ENCODE measurements at places on chromosomes 7 and 10. TPM values are rescaled to one million over a fixed set of nuclear protein-coding genes. Genes with fewer than 3 reads are reported as not detected.

DNA sequence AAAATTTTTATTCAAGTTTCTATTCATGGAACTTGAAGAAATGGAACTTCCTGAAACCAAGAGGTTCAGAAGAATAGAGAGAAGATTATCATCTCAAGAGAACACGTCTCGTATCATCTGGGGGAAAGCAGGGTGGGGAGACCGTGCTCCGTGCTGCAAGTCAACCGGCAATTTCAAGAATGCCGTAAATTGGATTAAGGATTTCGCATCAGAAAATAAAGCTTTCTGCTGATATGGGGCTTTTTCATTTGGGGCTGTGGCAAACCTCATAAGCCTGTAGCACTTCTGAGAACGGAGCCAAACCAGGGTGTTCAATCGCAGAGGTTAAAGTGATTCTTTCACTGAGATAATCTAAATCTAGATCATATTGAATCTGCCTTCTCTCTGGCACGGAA, 150.1 kb upstream of the NPS start:
- no peak for DNase-seq

GRCh38 chr7:110307776-110308175, 783.2 kb upstream of the LRRN3 start:
- DNase-seq: no peak

Gene RPEL1
- total RNA-seq: not detected

DNA sequence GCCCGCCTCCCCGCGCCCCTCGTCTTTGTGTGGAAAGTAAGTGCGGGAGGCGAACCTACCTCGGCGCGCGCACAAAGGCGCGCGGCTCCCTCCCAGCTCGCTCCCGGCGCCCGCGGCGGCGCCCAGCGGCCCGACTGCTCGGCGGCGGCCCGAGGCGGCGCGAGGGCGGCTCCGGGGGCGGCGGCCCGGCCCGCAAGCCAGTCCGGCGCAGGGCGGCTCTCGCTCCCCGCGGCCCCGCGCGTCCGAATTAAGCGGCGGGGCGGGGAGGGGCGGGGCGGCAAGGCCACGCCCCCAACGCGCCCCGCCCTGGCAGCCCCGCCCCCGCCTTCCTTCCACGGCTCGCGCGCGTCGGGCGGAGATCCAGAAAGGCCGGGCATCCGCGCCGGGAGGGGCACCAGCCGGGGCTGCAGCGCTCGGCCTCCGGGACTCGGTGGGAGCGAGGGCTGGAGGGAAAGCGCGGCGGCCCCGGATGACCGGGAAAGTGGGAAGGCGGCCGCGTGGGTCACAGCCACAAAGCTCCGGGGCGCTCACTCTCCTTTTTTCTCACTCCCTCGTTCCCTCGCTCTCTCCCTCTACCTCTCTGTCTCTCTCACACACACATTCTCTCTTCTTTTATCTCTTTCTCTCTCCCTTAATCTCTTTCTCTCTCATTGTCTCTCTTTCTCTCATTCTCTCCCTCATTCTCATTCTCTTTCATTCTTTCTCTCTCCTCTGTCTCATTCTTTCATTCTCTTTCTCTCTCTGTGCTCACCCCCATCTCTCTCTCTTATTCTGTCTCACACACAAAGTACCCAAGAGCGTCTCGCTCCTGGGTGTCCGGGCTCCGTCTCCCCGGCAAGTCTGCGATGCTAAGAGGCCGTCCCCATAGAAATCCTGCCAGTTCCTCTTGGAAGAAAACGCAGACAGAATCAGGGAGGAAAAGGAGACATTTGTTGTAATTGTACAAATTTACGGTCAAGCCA, 170.2 kb downstream of the FAM107B start:
- DNase-seq: peak; percentile 90

Gene GNGT1
- total RNA-seq: not detected

- no peak for DNase-seq
These were observed 158.8 kb downstream of the ADARB2 start for GRCh38 chr10:1578392-1579140.

Gene HNRNPA2B1
- total RNA-seq: 57.0 TPM

Gene CC2D2B
- total RNA-seq: 3.9 TPM

DNA sequence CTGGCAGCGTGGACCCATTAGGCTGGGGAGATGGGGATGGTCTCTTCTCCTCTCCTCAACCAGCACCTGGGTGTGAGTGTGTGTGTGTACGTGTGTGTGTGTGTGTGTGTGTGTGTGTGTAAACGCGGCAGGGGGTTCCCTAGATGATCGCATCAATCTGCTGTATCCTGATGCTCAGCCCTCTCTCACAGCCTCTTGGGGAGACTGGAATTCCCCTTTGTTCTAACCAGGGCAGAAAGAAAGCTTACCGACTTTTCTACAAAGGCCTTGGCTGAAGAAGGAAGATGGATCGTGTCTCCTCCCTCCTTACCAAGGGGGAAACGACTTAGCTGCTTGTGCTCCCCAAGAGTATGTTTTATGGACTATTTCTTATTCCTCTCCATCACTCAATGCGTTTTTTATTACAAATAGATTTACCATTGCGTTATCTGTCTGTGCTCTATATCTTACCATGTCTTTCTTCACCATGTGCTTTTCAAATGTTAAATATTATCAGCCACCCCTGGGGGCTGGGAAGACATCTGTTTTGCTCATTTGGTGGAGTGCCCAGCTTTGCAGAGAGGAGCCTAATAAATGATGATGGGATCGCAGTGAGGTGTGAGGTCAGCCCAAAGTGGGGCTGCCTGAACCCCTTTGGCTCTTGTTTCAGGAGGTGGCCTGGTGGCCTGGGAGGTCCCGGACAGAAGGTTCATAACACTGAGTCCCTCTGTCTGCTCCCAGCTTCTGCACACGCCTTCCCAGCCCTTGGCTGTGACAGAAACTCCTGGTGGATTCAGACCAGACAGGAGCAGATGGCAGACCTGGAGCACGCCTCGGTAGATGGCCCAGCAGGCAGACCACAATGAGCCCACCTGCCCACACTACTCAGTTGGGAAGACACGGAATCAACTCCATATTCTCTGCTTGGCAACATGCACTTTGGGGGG, 262.0 kb downstream of the PRPF18 start:
- DNase-seq: peak; percentile 57

DNA sequence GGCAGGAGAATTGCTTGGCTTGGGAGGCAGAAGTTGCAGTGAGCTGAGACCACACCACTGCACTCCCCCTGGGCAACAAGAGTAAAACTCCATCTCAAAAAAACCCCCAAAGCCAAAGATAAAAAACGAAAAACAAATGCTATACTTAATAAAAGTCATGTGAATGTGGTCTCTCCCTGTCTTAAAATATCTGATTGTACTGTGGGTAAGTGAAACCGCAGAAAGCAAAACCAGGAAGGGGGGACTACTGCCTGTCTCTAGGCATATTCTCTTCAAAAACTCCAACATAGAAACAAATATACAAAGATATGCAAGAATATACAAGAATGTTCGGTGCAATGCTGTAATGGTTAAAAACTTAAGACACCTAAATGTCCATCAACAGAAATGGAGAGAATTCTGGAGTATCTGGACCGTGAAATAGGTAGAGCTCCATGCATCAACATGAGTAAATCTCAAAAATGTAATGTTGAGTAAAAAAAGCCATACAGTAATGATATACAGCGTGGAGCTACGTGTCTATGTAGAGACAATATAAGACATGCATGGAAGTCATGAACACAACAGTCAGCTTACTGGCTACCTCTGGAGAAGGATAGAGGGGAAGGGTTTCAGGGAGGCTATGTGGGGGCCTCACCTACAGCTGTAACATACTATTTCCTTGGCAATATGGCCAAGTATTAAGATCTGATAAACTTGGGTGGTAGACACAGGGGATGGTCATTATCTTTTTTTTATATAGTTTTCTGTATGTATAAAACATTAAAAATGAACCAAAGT, 2.1 kb downstream of the ZNF394 start:
- DNase-seq: no peak

DNA sequence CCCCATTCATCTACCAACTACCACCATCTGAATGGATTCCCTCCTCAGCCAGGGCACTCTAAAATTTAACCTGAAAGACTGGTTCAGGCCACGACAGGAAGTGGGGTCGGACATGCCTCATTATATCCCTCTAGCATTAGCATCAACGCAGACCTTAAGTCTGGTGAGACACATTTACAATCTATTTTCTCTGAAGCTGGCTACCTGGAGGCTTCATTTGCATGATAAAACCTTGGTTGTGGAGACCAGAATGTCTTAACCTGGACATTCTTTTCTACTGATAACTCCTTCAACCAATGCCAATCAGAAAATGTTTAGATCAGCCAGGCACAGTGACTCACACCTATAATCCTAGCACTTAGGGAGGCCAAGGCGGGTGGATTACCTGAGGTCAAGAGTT, 42.3 kb downstream of the SVOPL start:
- no peak for DNase-seq

DNA sequence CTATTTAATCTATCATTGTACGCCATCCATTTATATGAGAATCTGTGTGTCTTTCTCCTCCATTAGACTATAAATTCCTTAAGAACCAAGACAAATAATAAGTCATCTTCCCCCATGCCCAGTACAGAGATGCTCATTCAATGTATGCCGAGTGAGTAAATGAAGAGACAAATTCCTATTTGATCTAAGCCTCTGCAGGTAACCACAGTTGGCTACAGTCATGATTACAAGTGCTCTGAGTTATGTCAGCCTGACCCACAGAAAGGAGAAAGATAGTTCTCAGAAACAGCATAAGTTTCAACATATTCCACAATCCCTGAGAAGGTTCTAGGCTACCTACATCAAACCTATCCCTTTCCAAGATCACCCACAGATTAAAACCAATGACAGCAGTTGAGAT, 46.1 kb downstream of the MPP7 start:
- DNase-seq: no peak

- no peak for DNase-seq
These were observed 28.3 kb downstream of the C10orf71 start for GRCh38 chr10:49327036-49327813.

DNA sequence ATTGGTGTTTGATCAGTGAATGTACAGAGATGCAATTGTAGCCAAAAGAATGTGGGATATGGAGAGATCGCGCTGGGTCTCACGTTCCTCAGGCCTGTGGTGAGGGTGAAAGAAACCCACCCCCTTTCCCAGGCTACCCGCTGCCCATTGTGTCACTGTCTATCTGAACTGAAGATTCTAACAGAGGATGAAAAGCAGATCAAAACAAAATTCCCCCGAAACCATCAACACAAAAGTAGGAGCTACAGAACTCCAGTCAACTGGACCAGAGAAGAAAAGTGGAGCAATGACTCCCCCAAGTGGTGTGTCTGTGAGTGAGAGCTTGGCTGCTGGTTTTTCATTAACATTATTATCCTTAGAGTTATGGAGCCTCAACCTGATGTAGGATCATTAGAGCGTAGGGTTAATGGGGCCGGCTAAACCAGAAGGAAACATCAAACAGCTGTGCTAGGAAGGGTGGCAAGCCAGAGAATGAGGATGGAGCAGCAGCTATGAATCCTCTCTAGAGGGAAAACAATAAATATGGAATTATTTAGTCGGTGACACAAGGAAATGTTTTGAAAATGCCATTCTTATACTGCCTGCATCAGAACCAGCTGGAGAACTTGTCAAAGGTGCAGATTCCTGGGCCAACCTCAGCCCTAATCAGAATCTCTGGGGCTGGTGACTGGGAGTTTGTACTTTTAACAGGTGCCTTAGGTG, 38.3 kb downstream of the AKR1B1 start:
- DNase-seq: no peak

- no peak for DNase-seq
These were observed 35.2 kb downstream of the COL26A1 start for GRCh38 chr7:101397770-101398324.

GRCh38 chr7:98165827-98166667, 45.2 kb upstream of the BHLHA15 start:
- DNase-seq: no peak

Gene SPDYE5
- total RNA-seq: not detected

DNA sequence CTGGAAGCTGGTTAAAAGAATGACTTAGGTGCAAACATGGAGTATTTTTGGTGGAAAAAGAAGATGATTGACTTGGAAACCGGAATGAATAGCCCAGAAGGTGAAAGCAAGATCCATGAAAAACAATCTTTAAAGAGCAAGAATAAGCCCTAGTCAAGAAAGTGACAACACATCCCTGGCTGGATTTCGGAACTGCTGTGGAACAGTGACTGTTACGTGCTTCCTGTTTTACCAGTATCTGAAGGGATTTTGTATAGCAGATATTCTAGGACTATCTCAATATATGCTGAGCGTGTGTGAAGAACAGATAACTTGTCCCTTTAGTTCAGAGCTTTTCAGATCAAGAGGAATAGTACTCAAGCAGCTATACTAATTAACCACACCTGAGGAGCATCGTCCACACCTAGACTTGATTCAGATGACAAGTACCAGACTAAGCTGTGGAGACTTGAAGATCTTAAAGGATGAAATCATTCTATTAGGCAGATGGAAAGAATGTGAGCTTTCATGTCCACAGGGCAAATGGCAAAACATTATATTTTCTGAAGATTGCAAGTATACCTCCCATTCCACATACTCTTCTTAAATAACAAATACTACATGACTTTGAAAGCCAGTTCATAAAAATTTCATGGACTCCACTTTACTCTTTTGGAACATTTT, 11.5 kb upstream of the TES start:
- DNase-seq: no peak

Gene CALY
- not detected for total RNA-seq

DNA sequence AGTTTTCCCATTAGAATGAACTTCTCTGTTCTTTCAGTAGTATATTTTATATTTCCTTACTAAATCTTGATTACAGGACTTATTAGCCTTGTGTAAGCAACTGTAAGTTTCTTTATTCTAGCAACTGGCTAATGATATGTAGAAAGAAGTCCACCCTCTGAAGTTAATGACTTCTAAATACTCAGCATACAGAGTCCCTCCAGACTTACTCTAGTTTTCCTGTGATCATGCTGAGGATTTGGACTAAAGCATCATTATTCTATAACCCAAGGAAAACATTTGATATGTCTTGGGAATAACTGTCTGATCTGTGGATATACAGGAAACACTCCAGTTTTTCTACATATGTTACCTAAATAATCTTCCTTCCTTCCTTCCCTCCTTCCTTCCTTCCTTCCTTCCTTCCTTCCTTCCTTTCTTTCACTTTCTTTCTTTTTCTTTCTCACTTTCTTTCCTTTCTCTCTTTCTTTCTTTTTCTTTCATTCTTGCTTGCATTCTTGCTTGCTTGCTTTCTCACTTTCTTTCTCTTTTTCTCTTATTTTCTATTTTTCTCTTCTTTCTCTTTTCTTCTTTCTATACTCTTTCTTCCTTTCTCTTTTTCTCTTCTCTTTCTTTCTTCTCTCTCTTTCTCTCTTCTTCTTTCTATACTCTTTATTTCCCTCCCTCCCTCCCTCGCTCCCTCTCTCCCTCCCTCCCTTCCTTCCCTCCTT, 297.6 kb upstream of the MTPN start:
- DNase-seq: no peak

Gene ERVW-1
- total RNA-seq: not detected

DNA sequence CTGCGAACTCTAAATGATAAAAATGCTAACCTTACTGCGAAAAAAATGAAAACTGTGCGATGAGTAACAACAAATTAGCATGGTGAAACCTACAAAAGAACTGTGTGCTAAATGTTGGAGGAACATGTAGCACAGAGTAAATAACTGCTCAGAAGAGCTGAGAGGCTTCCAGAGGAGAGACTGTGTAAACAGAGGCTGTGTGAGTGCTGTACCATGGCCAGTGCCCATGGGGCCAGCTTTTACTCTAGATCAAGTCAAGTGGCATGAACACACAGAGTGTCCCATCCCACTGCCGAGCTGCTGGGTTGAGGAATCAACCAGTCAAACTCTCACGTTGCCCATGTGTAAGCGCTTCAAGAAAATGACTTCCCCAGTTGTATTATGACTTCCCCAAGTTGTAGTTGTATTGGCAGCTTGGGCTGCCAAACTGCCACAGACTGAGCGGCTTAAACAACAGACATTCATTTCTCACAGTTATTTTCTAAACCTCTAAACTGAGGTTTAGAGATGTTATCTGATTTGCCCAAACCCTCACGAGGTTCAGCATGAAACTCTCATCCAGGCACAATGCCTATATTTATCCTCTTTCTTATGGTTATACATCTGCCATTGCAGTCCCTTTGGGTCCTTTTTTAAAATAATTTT, 270.7 kb downstream of the ABCA13 start:
- DNase-seq: no peak

All from ascending aorta (tissue), 2 donors.